ENCODE measurements at places on chromosomes 11 and 22.

- DNase-seq = no peak
These were observed 75.4 kb downstream of the SWAP70 start for GRCh38 chr11:9739123-9739900.

DNA sequence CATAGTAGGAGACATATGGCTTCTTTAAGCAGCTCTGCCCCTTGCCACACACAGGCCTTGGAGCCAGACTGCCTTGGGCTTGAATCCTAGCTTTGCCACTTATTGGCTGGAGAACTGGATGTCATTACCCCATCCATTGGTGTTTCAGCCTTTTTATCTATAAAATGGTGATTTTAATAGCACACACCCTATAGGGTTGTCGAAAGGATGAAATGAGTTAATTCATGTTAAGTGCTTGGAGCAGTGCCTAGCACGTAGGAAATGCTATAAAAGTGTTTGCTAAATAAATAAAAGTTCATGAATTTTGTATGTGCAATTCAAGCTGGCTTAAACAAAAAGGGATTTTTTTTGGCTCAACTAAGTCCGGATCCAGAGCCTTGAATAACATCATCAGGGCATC, 120.7 kb downstream of the TIMP3 start:
- DNase-seq = no peak

- DNase-seq = no peak
These were observed 395 bp upstream of the HIPK3 start for GRCh38 chr11:33256813-33257159.

- no peak for DNase-seq
These were observed 70.4 kb downstream of the LRRC32 start for GRCh38 chr11:76600124-76600655.
